Anterior cingulate cortex (tissue), 58 donors: ENCODE measurements at places on chromosomes 7 and 10.

DNA sequence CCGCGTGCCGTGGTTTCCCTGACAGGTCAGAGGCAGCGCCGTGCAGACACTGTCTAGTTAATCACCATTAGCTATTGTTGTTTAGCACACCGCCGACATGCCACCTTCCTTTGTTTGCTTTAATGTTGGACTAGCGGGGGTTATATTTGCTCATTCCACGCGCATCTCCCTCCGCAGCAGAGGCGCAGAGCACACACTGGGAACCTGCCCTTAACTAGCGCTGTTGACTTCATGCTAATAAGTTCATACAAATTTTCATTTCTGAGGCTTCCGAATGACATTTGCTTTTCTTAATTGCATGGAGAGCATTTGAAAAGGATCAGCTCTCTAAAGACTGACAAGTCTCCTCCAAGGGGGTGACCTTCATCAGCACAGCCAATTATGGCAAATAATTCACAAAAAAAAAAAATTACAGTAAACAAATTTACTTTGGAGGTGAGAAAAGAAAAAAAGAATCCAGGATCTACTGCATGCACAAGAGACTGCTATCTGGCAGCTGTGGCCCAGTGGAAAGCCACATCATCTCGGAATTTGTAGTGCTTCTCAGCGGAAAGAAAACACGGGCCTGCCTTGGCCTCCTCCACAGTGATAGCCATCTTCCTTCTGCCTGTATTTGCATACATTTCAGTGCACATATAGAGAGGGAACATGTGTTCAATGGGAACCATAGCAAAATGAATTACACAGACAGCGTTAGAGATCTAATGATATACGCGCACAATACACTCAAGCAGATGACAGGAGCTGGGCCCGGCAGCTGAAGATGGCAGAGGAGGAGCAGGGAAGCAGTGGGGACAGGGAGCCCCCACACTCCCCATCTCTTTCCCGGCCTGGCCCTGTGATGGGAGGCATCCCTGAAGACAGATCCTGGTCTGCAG is 94.2 kb downstream of the EBF3 start:
- no peak for DNase-seq

DNA sequence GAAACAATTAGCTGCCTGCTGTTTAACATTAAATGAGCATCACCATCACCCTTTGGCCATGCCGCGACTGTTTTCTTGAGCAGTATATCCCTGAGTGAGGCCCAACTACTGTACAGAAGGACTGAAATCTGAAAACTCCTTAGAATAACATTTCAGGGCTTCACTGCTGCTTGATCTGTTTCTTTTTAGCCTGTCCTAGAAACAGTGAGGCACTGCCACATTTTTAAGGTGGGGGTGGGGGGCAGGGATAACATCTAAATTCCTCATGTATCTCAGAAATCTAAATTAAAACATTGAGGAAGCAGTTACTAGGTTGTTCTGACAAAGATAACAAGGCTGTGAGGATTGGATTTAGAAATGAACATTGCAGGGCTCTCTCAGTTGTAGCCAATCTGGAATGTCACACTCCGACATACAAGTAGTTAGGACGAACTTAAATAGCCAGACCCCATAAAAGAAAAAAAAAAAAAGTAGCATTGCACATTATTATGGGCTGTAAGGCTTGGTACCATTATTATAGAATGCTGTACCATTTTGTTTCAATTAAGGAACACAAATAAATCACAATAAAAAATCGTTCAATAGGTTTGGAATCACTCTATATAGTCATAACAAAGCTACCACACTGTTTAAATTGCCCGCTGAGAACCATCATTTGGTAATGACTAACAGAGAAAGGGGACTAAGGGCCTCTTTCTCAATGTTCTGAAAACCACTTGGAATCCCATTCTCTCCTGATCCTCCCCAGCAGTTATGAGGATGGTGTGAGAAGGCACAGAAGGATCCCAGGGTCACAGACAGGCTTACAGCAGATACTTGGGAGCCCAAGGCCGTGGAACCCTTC is 256.1 kb downstream of the INHBA start:
- DNase-seq = no peak

- DNase-seq = no peak
These were observed 101.5 kb downstream of the JCAD start for GRCh38 chr10:29957907-29958331.

- DNase-seq = no peak
These were observed 101.6 kb downstream of the SORBS1 start for GRCh38 chr10:95459446-95460045.

DNA sequence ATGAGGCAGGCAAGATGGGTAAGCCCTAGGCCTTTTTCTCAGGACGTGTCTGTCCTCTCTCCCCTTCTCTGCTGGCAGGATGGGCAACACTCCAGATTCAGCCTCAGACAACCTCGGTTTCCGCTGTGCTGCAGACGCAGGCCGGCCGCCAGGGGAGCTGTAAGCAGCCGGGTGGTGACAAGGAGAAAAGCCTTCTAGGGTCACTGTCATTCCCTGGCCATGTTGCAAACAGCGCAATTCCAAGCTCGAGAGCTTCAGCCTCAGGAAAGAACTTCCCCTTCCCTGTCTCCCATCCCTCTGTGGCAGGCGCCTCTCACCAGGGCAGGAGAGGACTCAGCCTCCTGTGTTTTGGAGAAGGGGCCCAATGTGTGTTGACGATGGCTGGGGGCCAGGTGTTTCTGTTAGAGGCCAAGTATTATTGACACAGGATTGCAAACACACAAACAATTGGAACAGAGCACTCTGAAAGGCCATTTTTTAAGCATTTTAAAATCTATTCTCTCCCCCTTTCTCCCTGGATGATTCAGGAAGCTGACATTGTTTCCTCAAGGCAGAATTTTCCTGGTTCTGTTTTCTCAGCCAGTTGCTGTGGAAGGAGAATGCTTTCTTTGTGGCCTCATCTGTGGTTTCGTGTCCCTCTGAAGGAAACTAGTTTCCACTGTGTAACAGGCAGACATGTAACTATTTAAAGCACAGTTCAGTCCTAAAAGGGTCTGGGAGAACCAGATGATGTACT is 13.1 kb downstream of the PHKG1 start:
- DNase-seq = peak; percentile 61

DNA sequence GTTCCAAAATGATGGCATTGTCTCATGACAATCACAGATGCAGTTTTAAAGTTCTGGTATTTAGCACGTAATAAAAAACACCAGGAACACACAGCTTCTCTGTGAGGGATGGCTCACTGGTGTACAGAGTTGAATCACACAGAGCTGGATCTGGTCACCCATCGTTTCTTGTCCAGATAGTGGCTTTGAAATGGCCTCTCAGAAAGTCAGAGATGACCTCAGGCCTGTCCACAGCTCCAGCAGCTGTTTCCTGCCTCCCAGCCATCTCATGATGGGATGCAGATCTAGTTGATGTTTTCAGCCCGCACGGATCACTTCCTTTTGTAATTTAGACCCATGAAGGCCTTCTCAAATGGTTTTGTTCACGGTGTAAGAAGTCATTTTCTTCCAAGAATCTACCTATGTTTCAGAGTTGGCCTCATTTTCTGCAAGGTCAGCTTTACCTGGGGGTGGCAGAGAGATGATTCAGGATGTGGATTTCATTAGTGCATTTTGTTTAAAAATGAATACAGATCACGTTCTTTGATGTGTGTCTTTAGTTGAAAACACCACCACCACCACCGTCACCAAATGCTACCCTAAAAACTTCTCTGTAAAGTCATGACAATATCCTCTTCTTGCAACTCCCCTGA is 166.2 kb downstream of the SNX10 start:
- DNase-seq = no peak

DNA sequence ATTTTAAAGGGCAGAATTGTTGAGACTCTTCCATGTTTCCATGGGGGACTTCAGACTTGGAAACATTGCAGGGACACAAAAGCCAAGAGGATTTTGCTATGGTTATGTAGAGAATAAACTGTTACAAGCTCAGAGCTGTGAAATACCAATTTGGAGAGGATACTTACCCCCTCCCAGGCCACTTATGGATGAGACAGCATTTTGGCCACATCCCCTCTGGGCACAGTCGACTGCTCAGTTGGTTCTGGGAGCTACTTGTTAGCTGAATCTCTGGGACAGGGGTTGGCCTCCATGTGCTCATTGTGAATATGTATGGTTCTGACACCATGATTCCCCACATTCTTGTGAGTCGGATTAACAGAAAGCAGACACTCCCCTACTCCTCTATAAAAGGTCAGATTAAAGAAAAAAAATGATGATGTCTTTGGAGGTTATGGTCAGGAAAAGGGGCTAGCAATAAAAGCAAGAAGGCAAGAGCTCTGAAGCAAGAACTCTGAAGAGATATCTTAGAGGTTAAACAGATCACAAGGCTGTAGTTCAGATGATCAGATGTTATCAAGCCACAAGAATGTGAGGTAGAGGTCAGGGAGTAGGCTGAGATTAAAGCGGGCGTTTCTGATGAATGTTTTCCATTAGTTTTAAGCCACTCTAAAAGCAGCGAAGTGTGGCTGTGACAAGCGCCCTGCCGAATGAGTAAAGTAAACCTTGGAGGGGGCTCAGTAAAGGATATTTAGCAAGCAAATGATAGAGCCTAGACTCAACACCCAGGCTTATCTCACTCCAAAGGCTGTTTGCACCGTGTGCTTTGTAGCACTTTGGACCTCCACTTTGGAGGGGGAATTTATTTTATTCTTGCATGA is 17.2 kb downstream of the STAMBPL1 start:
- no peak for DNase-seq

GRCh38 chr7:1109581-1110310 is 21.8 kb downstream of the GPER1 start:
- no peak for DNase-seq

GRCh38 chr10:47059606-47060311 is 148.5 kb downstream of the PTPN20 start:
- no peak for DNase-seq
